Effector memory CD8-positive, alpha-beta T cell (primary cell): ENCODE measurements at places on chromosomes 11 and 22.

DNA sequence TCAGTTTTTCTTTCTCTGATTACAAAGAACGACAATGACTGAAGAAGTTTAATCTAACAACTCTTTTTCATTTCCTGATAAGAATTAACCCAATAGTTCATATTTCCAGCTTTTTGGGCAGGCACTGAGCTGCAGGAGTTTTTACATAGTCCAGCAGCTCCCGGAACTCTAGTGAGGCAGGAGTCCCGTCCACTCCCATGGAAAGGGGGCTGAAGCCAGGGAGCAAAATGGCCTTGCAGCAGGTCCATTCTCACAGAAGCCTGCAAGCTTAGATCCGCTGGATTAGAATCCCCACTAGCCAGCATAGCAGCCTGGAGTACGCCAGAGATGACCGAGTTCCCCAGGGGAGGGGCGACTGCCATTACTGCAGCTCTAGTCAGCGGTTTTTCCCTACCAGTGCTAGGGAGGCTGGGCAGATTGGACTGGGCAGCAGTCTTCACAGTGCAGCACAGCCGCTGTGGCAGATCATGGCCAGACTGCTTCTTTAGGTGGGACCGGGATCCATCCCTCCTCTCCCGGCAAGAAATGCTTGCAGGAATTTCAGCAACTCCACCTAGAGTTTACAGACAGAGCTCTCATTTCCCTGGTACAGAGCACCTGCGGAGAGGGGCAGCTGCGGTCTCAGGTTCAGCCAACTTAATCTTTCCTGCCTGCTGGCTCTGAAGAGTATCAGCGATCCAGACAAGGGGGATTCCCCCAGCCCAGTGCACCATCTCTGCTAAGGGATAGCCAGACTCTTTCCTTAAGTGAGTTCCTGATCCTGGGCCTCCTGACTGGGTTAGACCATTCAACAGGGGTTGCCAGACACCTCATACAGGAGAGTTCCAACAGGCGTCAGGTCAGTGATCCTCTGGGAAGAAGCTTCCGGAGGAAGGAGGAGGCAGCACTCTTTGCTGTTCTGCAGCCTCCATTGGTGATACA, 742 bp upstream of the CASP4 start:
- DNase-seq = no peak

- no peak for DNase-seq
Measured at GRCh38 chr11:17781221-17781620, 46.6 kb downstream of the KCNC1 start.

DNA sequence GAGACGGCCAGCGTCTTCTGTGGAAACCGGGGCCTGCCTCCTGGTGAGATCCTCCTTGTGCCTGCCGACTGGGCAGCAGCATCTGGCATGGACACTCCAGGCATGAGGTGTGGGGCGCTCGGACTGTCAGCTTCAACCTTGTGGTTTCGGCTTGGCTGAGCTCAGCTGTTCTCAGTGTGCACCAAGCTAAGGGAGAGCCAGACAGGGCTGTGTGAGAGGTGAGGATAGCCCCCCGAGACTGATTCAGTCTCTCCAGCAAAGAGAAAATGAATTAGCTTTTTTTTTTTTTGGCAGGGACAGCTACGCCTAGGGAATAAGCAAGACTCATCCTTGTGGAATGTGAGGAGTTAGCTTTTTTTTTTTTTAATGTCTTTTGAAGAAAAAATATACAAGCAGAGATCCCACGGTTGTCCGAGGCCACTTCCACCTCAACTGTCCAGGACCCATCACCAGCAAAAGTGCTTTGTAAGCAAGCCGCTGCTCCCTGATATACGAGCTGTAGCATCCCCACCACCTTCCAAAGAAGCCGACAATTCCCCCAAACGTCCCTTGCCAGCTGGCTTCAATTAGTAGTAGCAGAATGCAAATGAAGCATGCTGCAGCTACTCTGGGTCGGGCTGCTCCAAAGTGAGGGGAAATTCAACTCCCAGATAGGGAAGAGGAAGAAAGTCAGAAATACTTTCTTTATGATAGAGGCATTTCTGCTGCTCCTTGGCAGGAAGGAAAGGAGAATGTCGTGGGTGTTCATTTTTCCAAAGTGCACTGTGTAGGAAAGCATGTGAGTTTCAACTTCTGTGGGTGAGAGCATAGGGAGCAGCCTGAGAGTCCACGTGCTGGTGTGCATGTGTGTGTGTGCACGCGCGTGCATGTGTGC, 9.7 kb upstream of the THY1 start:
- DNase-seq = no peak

DNA sequence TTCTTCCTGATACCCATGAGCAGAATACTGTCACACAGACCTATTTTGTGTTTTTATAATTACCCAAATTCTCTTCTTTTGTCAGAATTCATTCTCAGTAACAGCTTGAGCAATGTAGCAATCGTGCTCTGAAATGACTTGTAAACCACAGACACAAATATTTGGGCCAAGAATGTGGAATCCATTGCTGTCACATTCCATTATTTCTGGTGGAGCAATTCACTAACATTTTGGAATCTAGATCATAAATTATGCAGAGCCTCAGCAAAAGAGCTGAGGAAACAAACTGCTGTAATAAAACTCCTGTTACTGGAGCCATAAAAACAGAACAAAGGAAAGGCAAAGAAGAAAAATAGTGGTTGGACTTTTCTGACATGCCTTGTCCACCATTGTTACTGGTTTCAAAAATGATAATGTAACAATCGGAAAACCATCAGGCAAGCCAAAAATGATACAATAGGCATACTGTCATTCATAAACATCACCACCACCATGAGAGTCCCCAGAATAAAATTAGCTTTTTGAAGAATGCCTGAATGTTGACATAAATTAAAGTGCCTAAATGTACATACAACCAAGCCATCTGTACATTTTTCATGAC, 223.4 kb upstream of the PITPNB start:
- DNase-seq = no peak

DNA sequence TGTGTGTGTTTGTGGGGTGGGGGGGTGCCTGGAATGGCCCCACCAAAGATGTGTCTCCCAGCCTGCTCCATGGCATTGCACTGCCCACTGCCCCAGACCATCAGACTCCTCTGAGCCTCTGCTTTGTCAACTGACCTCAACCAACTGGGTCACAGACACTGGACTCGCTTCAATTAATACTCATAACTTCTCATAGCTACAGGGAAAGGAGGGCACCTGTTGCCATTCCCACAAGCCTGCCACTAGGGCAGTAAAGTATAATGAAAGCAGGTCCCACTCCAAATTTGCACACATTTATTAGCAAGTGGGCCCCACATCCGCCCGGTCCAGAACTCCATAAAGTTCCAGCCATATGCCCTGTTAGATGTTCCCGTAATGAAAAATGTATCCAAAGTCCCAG, 70.5 kb upstream of the PRDM11 start:
- DNase-seq = no peak

DNA sequence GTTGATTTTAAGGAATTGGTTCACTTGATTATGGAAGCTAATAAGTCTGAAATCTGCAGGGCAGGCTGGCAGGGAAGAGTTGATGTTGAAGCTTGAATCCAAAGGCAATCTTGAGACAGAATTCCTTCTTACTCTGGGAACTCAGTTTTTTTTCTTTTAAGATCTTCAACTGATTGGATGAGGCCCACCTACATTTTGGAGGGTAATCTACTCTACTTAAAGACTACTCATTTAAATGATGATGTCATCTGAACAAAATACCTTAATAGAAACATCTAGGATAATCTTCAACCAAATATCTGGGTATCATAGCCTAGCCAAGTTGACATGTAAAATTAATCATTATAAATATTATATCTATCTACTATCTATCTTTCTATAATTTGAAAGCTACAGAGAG, 163.2 kb downstream of the PGR start:
- DNase-seq = no peak

GRCh38 chr11:45400591-45400990, 114.5 kb upstream of the SYT13 start:
- no peak for DNase-seq

DNA sequence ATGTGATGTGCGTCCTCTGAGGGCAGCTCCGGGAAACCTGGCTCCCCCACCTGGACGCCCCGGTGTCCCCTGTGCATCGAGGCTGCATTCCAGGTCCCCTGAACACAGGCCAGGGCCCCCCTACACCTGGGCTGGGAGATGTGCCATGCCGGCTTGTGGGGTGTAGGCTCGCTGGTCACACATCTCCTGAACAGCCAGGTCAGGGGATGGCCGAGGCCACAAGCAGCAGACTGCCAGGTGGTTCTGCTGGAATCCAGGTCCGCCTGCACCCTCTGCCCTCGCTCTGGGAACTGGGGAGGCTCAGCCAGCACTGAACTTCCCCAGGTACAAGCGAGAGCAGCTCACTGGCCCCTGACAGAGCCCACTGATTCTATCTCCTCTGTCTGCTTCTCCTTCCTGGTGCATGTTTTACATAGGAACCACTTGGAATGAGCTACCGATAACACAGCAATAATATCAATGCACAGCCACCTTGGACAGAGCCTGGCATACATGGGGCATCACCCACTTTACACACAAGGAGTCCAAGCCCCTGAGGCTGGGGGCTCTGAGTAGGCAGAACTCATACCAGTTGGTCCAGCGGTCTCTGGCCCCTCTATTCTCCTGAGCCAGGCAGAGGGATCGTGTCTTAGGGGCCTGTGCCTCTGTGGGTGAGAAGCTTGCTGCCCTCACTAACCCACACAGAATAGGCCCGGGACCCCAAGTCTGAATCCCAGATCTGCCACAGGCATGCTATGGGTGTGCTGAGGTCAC, 46.8 kb downstream of the TBX1 start:
- DNase-seq = no peak

DNA sequence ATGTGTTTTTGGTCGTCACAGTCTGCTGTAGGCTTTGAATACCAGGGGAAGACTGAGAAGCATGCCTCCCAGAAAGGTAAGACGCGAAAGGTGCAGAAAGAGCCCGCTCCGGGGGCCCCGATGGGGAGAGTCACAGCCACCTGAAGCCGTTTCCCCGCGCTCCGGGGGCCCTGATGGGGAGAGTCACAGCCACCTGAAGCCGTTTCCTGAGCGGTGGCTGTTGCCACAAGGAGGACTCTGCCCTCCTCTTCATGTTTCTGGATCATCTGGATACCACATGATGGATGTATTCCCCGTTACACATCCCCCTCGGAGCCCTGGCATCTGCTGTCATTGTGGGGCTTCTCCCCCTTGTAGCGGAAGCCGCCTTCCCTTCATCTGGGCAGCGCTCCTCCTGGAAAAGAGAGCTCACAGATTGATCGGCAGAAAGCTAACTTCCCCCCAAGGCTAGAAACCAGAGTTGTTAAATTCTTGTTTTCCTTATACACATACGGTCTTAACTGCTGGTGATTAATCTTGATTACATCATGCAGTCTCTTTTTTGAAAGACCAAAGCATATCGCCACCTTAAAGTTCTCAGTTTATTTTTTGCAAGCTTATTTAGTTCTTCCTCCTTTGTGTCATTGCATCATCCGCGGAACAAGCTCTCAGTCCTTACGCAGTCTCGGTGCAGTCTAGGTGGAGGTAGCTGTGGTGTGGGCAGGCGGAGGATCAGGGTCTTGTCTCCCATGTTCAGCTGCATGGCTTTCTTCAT, 17.5 kb downstream of the CTTN start:
- DNase-seq = no peak

- DNase-seq = no peak
Measured at GRCh38 chr11:63764340-63764678, 4.3 kb downstream of the ZFTA start.

GRCh38 chr11:33742249-33742851, 6.1 kb upstream of the CD59 start:
- no peak for DNase-seq

GRCh38 chr11:120655589-120655988, 144.0 kb downstream of the GRIK4 start:
- DNase-seq = no peak

GRCh38 chr11:61115498-61116224, 13.4 kb downstream of the CD5 start:
- DNase-seq = no peak

DNA sequence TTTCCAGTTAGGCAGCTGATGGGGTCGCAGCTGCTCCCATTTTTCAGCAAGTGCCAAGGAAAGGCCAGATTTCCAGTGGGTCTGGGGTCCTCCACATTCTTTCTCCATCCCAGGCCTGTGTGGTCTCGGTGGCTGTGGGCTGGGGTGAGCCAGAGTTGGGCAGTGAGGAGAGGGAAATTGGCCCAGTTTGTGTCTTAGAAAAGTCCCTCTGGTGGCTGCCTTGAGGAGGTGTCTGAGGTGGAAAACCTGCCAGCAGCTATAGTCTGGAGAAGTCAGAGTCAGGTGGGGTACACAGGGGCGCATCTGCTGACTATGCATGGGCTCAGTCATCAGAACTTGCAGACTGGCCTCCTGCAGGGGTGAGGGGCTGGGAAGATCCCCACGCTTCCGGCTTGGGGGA, 30.5 kb downstream of the MRGPRD start:
- DNase-seq = no peak

DNA sequence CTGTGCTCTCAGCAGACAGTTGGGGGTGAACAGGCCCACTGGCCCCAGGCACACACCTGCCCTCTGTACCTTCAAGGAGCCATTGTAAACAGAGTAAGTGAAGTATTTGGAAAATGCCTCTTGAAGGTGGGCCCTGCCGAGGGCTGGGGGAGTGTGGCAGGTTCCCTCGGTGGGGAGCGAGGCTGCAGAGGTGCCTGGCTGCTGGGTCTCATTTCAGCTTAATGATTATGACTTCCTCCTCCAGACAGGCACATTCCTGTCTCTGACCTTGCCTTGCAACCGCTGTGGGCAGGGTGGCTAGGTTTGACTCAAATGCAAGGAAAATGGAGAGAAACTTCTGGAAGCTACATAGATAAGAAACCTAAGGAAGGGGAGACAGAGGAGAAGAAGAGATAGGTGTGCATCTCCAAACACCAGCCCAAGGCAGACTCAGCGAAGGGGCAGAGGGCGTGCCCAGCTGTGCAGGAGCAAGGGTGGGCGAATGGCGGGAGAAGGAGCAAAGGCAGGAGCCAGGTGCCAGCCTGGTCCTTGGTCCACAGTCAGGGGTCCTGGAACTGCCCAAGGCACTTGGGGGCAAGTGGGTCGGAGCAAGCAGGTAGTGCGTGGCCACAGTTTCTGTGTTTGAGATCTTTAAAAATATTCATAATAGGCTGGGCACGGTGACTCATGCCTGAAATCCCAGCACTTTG, 14.0 kb downstream of the GRAMD4 start:
- DNase-seq = no peak

- peak; percentile 94 for DNase-seq
Measured at GRCh38 chr11:85627998-85628770, at the start of gene TMEM126B. TMEM126B (plus strand) TSS chr11:85628593; CDS start chr11:85628608, 15 bp downstream.

DNA sequence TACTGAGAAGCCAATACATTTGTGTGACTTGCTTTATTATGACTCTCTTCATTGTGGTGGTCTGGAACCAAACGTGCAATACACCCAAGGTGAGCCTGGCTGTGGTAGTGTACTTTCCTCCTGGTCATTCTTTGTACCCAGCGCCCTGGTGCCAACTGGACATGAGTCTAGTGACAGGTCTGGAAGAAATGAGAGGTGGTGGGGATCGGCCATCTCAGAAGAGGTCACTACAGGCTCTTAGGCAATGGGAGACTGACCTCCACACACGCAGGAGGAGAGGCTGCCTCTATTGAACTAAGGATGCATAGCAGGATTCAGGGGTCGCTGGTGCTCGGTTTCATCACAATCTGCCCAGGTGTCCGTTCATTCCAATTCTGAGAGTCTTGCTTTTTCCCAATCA, 56.4 kb upstream of the RTL6 start:
- no peak for DNase-seq
